ENCODE measurements at places on chromosomes 3 and 15. TPM values are rescaled to one million over a fixed set of nuclear protein-coding genes. Genes with fewer than 3 reads are reported as not detected.

The SNTN gene
- polyA plus RNA-seq = not detected

The PSTPIP1 gene
- polyA plus RNA-seq = 1.9 TPM

The MCF2L2 gene
- polyA plus RNA-seq = 0.49 TPM

The CCR8 gene
- polyA plus RNA-seq = not detected

The DNASE1L3 gene
- 1.3 TPM for polyA plus RNA-seq

The PRRT3 gene
- polyA plus RNA-seq = 1.3 TPM

The SNUPN gene
- 20.0 TPM for polyA plus RNA-seq

The ROPN1 gene
- polyA plus RNA-seq = not detected

The SLC6A1 gene
- polyA plus RNA-seq = 4.3 TPM

Data from muscle of back (tissue), 13 donors.